ENCODE measurements at places on chromosomes 13 and 19.

- no peak for DNase-seq
These were observed 104.4 kb upstream of the CSNK1A1L start for GRCh38 chr13:37209621-37210580.

GRCh38 chr19:27762933-27763332 is 1450.0 kb downstream of the UQCRFS1 start:
- no peak for DNase-seq

DNA sequence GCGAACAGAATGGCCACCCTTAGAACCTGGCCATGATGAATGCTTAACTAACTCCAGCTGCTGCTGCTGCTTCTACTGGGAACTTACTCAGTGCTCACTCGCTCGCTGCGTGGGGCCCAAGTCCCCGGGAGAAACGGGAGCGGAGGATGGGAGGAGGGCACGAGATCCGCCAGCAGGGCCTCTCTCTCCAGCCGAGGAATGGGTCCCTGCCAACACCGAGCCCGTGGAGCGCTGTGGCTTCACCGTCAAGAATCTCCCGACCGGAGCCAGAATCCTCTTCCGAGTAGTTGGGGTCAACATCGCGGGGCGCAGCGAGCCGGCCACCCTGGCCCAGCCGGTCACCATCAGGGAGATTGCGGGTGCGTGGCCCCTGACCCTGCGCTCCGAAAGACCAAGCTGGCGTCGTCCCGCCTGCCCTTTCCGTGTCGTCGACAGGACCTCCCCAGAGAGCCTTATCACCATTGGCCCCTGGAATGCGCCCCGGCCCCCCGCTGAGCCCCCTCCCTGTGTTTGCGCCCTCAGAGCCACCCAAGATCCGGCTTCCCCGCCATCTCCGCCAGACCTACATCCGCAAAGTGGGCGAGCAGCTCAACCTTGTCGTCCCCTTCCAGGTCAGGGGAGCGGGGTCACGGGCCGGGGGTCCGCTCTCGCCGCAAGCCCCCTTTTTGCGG is 17.8 kb upstream of the EMC10 start:
- DNase-seq: no peak

GRCh38 chr19:5207806-5208205 is 132.8 kb downstream of the PTPRS start:
- DNase-seq: no peak

GRCh38 chr13:49300739-49301589 is 53.2 kb downstream of the CDADC1 start:
- DNase-seq: peak; percentile 42

DNA sequence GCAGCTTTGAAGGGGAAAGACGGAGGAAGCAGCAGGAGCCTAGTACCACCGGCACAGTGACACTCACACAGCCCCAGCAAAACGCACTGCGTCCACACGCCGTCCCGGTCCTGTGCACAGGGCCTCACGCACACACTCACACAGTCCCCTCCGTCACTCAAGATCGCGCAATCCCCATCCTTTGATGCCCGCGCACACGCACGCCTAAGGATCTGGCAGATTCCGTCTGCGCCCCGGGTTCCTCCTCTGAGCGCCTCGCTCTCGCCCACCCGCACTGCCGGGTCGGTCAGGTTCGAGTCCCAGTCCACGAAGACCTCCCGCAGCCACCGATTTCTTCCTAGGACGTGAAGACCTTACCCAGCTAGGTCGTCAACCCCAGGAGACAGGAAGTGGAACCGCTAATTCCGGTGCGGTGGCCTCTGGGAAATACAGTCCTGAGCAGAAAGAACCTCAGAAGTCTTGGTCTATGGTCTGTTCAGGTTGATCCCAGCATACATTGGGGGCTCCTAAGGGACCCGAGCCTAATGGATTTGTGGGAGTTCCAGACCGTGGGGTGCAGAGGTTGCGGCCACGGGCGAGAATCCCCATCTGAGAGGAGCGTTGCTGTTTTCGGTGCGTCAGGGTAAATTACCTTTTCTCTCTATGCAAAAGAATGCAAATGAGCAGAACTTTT is at the start of gene ZNF780B:
Gene ZNF780B, minus strand, starts transcription at position 400 of the 673 bp plus-strand sequence. CDS start 5,899 bp downstream, outside the sequence.
- DNase-seq: peak; percentile 36

- DNase-seq: no peak
These were observed 42.0 kb downstream of the SERTM1 start for GRCh38 chr13:36715841-36716240.

DNA sequence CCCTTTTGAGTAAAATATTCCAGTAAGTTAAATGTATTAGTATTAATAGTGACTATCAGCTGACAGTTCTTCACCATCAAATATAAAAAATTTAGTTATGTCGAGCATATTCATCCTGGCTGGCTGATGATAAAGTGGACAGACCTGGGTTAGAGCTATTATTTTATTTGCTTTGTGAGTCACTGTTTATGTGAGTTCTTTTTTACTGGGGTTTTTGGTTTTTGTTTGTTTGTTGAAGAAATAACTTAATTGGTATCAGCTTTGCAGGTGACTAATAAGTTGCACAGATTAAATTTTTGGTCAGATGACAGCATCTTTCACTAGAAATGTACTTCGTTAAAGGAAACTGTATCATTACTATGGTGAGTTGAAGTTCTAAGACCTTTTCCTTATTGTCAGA is 224.7 kb downstream of the GGACT start:
- DNase-seq: no peak

- peak; percentile 97 for DNase-seq
These were observed 68.4 kb upstream of the TM9SF2 start for GRCh38 chr13:99432609-99433542.
